ENCODE measurements at places on chromosomes 7 and 10.
A peak's percentile ranks its signal among the peaks of the same experiment; 100 is the strongest.

DNA sequence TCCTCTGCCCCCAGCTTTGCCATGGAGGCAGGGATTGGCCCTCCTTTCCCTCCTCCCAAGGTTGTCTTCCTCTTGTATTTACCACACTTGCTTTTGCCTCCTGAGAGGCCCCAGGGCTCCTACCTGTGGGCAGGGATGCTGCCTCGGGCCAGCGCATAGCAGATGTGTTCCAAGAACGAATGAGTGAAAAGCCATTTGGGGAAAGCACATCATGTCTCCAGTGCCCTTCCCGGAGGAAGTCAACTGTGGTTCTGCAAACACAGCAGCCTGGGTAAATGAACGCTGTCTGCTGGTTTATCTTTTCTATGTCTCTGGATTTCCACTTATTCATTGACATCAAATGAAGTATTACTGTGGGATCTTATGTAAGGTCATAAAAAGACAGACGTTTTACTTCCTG lies 161.7 kb downstream of the FANK1 start:
- DNase-seq = no peak

DNA sequence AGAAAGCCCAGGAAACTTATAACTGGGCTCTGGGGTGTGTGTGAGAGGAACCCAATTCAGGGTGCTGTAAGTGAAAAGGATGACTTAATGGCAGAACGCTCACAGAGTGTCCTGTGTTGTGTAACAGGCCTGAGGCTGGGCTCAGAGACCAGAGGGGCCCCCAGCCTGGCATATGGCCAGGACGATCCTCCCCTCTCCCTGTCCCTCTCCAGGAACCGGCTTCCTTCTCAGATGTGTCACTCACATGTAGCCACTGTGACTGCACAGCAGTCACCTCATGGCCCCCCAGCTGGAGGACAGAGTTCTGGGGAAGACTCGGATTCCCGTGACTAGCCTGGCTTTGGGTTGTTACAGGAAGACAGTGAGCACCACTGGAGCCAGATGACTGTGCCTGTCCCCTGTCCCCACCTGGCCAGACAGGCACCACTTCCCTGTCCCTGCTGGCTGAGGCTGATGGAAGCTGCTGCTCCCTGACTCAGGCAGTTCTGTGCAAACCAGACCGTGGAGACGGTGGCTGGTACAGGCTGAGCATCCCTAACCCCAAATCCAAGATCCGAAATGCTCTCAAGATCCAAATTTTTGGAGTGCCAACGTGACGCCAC lies 220.5 kb downstream of the MLLT10 start:
- DNase-seq = peak; percentile 76

- no peak for DNase-seq
Observed at GRCh38 chr10:116829711-116830110, 19.6 kb upstream of the ENO4 start.

DNA sequence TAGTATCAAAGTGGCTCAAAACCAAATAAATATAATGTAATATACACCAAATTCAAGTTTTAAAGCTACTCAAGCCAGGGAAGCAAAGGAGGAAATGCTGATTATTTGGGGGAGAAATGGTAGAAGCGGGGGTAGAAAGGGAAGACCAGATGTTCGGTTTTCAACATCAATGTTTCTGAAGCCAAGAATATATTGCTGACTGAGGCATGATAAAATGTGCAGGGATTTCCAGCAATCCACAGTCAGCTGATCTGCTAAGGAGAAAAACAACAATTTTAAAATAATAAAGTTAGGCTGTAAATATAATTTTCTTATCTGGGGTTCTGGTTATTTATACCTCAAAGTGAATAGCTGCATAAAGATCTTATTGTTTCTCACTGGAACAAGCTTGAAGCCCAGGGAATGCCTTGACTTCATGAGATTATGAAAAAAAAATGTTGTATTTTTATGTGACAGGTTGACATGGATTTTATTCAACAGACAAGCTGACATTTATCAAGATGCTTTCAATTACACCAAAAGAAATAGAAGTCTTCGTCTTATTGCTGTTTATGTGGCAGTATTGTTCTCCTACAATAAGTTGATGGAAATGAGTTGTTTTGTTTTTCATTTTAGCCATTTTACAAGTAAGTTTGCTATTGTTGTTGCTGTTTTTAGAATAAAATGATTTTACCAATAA lies 28.6 kb upstream of the BMPER start:
- no peak for DNase-seq

DNA sequence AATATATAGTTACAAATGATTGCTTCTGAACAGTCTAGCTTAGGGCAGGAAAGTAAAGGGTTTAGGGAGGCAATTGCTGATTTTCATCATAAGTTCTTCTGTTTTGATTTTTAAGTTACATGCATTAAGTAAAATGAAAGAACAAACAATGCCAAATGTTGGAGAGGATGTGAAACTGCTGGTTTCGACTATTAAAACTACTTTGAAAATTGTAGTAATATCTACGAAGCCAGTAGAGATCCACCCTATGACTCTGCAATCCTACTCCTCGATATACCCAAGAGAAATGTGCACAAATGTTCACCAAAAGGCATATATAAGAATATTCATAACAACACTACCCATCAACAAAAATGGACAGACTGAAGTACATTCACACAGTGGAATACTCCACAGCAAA lies 24.3 kb downstream of the PDZD8 start:
- peak; percentile 48 for DNase-seq

- DNase-seq = no peak
Observed at GRCh38 chr10:14302035-14302434, 28.7 kb downstream of the FRMD4A start.

DNA sequence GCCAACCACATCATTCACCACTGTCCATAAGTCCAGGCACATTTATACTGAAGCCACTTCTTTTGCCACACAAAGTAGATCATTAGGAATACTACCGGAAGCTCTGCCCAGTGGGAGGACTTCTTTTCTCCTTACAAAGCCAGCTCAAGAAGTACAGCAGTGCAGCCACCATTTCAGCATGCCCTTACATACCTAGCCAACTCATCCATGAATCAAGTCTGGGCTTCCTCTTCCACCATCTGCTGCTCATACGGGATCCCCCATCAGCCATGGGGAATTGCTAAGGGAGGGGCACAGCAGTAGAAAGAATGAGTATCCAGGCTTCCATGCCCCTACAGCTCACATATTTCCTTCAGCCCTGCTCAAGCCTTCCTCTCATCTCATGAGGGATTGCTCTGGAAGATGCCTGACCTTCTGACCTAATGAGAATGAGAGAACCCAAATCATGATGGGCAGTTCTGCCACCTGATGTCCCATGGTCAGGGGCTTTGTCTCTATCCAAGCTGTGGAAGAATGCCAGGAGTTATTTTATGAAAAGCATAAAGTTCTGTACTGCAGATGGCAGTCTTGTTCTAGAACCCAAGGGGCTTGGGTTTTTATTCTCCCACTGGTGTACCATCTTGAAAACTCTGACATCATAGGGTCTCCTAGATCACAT lies 39.5 kb downstream of the ACSM6 start:
- no peak for DNase-seq

- DNase-seq = no peak
Observed at GRCh38 chr10:81027223-81027622, 489.5 kb downstream of the SH2D4B start.

GRCh38 chr10:111323389-111323966 lies 246.6 kb downstream of the ADRA2A start:
- DNase-seq = no peak

DNA sequence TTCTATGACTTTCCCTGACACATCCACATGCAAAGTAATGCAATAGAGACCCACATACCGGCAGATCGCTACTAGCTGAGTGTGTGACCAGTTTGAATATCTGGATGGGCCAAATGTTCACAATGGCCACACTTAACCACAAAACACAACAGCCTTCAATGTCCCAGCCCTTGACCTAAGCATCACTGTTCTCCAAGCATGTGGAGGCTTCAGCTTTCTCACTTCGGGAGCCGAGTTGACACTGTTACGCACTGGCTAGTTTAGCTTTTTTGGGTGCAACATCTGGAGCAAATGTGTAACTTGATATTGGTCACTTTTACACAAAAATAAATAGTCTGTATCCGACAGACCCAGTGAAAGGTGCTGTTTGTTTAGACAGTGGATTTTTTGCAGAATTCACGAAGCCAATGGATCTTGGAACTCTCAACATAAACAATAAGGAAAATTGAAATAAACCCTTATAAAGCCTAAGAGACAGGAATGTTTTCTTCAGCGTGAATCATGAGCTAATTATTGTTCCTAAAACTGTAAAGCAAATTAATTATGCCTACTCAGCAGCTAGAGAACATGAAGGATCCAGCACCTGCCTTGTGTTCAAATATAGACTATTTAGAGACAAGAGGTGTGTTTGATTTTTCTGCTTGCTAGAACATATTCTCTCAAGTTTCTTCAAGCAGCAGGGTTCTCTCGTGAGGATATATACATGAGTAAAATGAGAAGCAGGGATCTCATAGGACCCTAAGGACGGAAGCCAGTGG lies 117.6 kb upstream of the JCAD start:
- no peak for DNase-seq

- DNase-seq = no peak
Observed at GRCh38 chr7:157897681-157898080, 560.9 kb downstream of the DNAJB6 start.

DNA sequence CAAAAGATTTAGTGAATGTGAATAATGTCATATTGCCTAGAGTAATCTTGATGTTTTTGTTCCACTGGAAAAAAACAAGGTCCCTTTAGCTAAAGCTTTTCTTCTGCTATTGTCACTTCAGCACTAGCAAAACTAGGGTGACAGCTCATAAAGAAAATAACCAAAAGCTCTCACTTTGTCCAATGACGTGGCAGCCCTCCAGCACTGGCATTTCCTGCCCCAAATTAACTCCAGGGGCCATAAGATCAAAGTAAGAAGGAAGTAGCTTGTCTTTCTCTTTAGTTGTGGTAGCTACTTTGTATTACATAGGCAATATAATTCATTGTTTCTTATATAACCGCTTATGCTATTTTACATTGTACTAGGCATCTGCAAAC lies 47.3 kb downstream of the LRRN3 start:
- peak; percentile 84 for DNase-seq

DNA sequence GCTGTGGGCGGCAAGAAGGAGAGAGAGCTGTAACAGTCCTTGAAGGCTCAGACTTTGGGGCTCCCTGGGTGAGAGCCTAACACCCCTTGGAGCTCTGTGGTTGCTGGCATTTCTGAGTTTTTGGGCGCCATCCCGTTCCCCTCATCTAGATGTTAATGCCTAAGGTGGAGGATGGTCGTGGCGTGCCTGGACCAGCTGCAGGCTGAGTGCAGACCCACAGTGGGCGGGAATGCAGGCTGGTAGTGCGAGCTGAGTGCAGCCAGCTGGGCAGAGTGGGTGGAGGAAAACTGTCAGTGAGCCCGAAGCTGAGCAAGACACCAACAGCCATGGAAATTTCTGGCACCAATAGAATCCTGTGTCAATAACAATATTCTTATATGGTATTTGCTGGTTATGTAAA lies 403.0 kb downstream of the ANKRD7 start:
- no peak for DNase-seq

DNA sequence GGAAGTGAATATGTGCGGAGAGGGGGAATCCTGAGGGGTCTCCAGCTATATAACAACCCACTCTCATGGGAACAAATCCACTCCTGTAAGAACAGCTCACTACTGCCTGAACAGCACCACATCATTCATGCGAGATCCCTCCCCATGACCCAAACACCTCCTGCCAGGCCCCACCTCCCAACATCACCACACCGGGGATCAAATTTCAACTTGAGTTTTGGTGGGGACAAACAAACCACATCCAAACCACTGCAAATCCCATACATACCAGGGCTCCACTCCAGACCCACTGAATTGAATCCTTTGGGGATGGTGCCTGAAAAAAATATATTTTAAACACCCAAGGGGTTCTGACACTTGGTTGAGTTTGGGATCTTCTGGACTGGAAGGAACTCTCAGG lies 181.5 kb upstream of the PLXNA4 start:
- no peak for DNase-seq

DNA sequence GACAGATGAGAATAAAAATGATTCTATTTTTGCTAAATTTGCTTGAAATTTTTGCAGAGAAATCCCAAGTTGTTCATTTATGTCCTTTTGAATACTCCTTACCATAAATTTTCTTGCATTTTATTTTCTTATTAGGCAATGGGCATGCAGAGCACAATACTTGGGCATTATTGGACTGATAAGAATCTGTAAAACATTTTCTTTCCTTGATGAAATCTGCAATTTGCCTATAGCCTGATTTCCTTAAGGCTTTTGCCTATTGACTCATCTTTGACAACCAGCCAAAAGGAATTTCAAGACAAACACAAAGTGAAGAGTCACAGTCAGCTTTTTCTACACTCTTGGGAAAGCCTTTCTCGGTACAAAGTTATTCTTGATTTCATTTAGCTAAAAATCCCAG lies 30.5 kb upstream of the GNAT3 start:
- DNase-seq = no peak

DNA sequence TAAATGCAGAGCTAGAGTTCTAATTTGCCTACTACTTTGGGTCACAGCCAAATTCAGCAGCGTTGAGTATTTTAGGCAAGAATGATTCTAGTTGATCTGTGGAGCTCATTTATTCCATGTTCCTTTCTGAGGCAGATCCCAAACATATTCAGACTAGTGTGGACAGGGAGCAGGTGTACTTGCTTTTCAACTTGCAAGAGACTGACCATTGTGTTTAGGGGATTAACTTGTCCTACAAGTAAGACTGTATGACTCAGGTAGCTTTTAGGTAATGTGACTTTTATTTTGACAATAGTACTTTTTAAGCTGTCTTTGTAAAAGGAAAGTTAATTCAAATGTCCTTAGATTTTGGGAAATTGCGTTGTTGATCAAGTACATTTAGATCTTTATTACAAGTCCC lies 285.5 kb downstream of the TWIST1 start:
- no peak for DNase-seq

DNA sequence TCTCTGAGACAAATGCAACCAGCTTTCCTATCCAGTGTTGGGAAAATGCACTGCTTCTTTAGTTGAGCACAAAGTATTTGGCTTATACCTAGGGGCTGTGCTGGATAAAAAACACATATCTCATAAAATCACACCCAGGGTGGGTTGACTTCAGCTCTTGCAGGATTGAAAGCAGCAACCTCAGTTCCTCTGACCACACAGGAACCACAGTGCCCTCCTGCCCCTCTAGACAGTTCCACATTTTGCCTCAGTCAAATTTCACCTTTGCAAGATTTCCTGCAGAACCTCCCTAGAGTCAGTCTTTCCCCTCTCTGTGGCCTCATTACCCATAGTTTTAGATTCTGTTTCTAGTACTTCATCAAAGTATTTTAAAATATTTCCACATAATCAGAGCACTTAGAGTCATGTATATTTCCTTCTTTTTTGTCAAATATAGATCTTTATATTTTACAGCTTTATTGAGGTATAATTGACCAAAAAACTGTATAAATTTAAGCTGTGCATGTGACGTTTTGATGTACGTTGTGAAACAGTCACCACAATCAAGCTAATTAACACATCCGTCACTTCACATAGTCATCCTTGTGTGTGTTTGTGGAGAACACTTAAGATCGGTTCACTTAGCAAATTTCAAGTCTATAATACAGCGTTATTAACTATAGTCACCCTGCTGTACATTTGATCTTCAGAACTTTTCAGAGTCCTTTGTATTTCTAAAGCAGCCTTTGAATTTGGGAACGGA lies 37.0 kb upstream of the EGR2 start:
- DNase-seq = peak; percentile 53

- no peak for DNase-seq
Observed at GRCh38 chr10:7605565-7606295, 61.0 kb downstream of the ITIH5 start.
